Epithelial cell of proximal tubule (primary cell): ENCODE measurements at places on chromosomes 16 and 17. TPM values are rescaled to one million over a fixed set of nuclear protein-coding genes. Genes with fewer than 3 reads are reported as not detected.

GRCh38 chr17:75473246-75473645, 16.8 kb downstream of the TMEM94 start:
- DNase-seq = no peak

GRCh38 chr16:83928341-83929055, 24.5 kb upstream of the OSGIN1 start:
- peak; percentile 37 for DNase-seq

DNA sequence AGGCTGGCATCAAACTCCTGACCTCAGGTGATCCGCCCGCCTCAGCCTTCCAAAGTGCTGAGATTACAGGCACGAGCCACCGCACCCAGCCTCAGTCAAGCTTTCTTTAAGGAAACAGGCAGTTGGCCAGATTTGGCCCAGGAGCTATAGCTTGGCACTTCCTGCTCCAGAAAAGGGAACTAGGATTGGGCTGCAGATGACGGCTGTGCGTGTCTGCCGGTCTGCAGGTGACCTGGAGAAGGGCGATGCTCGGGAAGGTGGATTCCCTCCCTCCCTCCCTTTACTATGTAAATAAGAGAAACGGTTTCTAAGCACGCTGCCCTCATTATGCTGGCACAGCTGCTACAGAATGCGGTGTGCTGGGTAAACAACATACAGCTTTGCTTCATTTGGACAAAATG, 215.9 kb downstream of the RPTOR start:
- no peak for DNase-seq

The SMCR8 gene
- total RNA-seq = 9.5 and 11.1 TPM in 2 replicates

The SGSH gene
- 11.4 and 24.2 TPM in 2 replicates for total RNA-seq

GRCh38 chr17:50689251-50689650, 18.5 kb downstream of the ANKRD40 start:
- DNase-seq = no peak

The NHERF1 gene
- total RNA-seq = 45.1 and 64.6 TPM in 2 replicates

DNA sequence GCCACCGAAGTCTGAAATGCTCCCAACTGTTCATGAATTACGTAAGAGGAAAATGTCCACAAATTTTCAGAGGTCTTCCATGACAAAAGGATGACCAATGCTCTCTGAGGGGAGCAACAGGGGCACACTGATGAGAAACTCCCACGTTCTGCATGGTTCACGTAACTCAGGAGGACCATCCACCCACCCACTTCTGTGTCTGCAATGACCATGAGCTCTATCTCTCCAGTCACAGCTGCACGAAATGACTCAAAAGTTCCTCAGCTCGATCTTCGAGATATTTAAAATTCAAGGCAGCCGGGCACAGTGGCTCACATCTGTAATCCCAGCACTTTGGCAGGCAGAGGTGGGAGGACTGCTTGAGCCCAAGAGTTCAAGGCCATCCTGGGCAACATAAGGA, 15.8 kb downstream of the WDR45B start:
- DNase-seq = no peak

DNA sequence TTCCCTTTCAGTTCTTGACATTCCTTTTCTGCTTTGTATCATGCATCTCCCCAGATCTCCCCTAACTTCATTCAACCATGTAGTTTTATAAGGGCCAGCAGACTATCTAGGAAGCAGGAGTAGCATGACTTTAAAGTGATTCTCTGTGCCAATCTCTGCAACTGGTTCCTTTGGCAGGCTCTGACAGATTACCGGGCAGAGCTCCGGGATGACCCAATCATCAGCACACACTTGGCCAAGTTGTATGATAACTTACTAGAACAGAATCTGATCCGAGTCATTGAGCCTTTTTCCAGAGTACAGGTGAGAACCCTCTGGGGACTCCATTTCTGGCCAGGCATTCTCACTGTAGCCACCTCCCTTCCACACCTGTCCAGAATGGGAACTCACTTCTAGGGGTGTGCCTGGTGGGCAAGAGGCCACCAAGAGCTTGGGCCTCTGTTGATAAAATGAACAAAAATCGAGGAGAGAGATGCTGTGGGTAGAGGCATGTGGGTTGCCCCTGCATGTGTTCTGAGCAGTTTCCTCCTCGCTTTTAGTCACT, 7.6 kb upstream of the CDK5R1 start:
- no peak for DNase-seq

DNA sequence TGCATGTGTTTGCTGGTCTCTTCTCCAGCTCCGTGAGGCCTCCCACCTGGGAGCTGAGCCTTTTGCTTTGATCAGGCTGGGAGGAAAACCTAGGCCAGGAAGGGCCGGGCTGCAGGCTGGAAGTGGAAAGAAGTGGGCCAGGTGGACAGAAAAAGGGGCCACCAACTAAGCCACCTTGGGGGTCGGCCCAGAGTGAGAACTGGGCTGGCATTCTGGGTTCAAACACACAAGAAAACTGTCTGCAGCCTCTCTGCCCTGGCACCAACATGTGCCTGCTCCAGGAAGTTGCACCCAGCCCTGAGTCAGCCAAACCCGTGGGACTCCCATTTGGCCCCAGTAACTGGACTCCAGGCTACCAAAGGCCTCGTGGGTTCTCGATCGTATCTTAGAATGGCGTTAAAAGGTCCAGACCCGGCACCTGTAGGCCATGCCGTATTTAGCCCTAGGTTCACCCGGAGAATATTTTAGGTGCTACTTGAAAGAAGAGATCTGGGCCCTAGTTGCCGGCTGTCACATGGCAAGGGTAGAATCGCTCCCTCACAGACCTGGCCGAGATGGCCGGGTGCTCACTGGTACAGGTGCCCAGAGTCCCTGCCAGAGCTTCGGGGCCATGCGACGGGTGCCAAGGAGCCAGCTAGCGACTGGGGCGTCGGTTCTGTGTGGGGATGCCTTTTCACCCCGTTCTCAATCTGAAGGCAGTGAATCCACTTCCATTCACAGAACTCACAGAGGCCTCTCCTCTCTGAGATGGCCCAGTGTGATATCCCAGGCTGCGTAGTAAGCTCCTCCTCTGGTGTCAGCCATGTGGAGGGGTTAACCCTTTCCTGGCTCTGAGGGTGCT, 236.6 kb downstream of the MRTFB start:
- DNase-seq = no peak

DNA sequence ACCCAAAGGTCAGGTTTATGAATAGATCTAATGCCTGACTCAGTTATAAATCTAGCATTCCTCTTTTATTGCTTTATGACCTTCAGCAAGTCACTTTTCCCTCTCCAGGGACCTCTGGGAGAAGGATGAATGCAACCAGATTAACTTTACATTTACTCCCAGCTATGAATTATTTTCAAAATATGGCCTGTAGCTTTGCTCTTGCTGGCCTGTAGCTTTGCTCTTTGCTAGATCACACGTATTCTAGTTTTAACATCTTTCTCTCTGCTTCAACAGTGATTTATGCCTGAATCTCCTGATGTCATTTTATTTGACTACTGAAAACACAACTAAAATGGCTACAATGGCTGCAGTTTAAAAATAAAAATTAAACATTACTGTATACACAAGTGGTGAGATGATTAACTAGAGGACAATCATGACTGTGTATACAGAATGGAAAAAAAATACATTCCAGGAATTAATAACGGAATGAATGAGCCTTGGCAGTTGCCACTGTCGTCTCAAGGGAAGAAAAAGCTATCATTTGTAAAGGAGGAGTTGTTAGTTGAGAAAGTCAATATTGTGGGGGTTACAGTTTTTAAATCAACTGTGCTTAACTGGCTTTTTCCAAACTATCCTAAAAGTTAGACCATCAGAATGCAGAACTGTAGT, 434.5 kb upstream of the GOT2 start:
- no peak for DNase-seq

GRCh38 chr17:83121921-83122820, 42.8 kb downstream of the METRNL start:
- DNase-seq = no peak
